ENCODE measurements at places on chromosomes 5 and 9. TPM values are rescaled to one million over a fixed set of nuclear protein-coding genes. Genes with fewer than 3 reads are reported as not detected.
A peak's percentile ranks its signal among the peaks of the same experiment; 100 is the strongest.

- H3K4me3 ChIP-seq = no peak overlapping the region
- no peaks in the 10 kb centered on the region for H3K4me1 ChIP-seq
- H3K27ac ChIP-seq = no peak overlapping the region
- DNase-seq = no peak
- H3K27me3 ChIP-seq = no peaks in the 10 kb centered on the region
These were observed 193.5 kb downstream of the CNTLN start for GRCh38 chr9:17328331-17328730.

NINJ1 gene
- 97.6 TPM for polyA plus RNA-seq

DNA sequence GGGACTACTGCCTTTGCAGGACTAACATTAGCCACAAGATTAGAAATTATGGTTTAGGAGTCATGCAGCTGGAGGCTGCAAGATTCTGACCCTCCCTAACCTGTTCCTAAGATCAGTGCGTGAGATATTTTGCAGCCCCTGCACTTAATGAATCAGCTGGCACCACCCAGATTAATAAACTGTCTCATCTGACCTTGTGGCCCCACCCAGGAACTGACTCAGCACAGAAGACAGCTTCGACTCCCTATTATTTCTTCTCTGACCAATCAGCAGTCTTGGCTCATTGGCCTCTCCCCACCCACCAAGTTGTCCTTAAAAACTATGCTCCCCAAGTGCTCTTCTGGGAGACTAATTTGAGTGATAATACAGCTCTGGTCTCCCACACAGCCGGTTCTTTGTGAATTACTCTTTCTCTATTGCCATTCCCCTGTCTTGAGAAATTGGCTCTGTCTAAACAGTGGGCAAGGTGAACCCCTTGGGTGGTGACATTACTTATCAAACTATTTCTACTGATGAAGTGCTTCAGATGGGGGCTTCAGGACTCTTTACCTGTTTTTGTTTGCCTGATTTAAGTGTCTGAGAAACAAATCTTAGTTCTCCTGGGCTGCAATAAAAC is 17.0 kb downstream of the CTSL start:
- no peak overlapping the region for H3K27ac ChIP-seq
- DNase-seq = no peak
- H3K36me3 ChIP-seq = peaks cover 9% of the 10 kb centered on the region

DNA sequence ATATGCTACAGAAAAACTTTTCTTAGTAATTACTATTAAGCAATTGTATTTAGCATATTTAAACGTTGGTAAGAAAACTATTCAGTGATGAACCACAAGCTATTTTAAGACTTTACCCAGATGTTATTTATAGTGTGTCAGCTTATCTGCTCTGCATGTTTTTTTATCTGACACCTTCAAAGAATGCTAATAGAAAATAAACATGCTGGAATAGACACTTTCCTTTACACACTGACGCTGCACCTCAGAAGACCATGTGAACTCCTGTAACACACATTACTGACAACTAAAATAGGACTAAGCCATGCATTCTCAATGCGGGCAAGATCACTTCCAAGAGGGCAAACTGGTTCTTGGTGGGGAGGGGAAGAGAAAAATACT is 38.3 kb downstream of the FNIP1 start:
- peak overlapping the region; percentile 8 for H3K4me3 ChIP-seq
- no peak for DNase-seq
- peaks cover 5% of the 10 kb centered on the region for H3K36me3 ChIP-seq
- H3K4me1 ChIP-seq = peaks cover 55% of the 10 kb centered on the region
- no peak overlapping the region for H3K27ac ChIP-seq

DNA sequence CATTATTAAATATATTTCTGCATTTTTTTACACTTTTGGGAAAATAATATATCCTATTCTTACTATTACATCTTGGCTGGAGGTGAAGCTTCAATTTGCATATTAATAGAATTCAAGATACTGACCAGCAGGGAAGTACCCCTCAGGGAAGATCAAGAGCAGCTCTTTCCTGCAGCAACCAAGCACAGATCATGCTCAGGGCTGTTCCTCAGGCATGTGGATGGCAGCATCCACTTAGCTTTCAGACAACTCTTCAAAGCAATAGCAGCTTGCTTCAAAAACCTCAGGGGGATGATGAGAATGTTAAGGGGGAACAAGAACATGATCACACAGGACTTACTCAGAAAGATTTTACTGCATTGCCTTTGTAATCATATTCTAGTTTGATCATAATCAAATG is 731.8 kb downstream of the SEMA5A start:
- no peaks in the 10 kb centered on the region for H3K36me3 ChIP-seq
- no peak overlapping the region for H3K4me3 ChIP-seq
- no peak for DNase-seq

CYFIP2 gene
- 668 TPM for polyA plus RNA-seq

ZNF883 gene
- polyA plus RNA-seq = 2.8 TPM

- no peak overlapping the region for H3K27ac ChIP-seq
- no peak overlapping the region for H3K4me3 ChIP-seq
- no peaks in the 10 kb centered on the region for H3K27me3 ChIP-seq
These were observed 106.8 kb downstream of the PDE6A start for GRCh38 chr5:149837680-149838269.
